ENCODE measurements at places on chromosomes 4 and X. TPM values are rescaled to one million over a fixed set of nuclear protein-coding genes. Genes with fewer than 3 reads are reported as not detected.
A peak's percentile ranks its signal among the peaks of the same experiment; 100 is the strongest.

GRCh38 chr4:42280327-42281095, 116.8 kb upstream of the SHISA3 start:
- no peaks in the 10 kb centered on the region for H3K36me3 ChIP-seq
- no peaks in the 10 kb centered on the region for H3K4me1 ChIP-seq
- no peak overlapping the region for H3K27ac ChIP-seq
- no peak for DNase-seq

DNA sequence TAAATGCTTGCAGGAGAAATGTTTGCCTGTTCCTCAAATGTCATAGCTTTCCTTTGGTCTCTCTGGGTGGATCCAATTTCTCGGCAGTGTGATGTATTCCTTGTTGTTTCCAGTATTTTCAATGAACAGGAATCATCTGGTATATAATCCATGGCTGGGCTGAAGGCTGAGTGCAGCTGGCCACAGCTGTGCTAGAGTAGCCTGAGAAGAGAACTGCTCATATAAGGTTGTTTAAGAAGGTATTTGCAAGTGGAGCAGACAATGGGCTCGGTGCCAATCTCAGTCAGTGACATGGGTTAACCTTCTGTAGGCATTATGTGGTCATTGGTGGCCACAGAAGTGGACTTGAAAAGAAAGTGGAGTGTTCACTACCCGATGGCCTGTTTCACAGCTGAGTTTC, 390.3 kb downstream of the SPRY1 start:
- H3K4me3 ChIP-seq, result no peak overlapping the region
- H3K4me1 ChIP-seq, result peaks cover 10% of the 10 kb centered on the region
- no peaks in the 10 kb centered on the region for H3K36me3 ChIP-seq
- H3K27ac ChIP-seq, result no peak overlapping the region
- no peak for DNase-seq

GPRASP1 gene
- total RNA-seq, result 12.8 TPM

OTUD6A gene
- not detected for total RNA-seq

- no peaks in the 10 kb centered on the region for H3K4me1 ChIP-seq
- H3K27ac ChIP-seq, result no peak overlapping the region
- DNase-seq, result no peak
- no peaks in the 10 kb centered on the region for H3K36me3 ChIP-seq
These were observed 407.3 kb downstream of the MAPK10 start for GRCh38 chr4:85952528-85952927.

DNA sequence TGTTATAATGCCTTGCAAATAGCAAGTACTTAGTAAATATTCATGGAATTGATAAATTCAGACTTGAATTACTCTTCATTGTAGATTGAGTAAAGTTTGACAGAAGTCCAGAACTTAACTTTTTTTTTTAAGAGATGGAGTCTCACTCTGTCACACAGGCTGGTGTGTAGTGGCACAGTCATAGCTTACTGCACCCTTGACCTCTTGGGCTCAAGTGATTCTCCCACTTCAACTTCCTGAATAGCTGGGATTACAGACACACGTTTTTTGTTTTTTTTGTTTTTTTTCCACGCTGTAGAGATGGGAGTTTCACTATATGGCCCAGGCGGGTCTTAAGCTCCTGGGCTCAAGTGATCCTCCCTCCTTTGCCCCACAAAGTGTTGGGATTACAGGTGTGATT, 32.1 kb downstream of the UBE2K start:
- no peak overlapping the region for H3K27ac ChIP-seq
- H3K4me3 ChIP-seq, result no peak overlapping the region
- DNase-seq, result no peak
- H3K4me1 ChIP-seq, result peaks cover 22% of the 10 kb centered on the region
- H3K27me3 ChIP-seq, result no peaks in the 10 kb centered on the region

DNA sequence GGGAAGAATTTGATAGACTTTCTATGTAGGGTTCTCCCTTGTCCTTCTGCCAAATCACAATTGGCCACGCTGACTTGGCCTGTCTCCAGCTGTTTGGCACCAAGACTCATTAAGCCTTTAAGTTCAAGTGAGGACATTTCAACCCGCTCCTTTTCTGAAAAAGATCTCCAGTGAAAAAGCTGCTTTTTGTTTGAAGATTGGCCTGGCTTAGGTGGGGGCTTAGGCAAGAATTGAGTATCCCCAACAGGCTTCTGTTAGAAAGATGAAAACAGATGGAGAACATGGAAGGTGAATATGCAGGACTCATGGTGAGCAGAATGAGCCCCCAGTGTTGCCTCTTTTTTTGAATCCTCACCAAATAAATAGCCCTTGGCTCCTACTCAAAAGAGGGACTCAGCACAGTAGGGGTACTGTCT, 28.5 kb upstream of the LIMCH1 start:
- no peaks in the 10 kb centered on the region for H3K4me1 ChIP-seq
- no peak overlapping the region for H3K27ac ChIP-seq
- H3K27me3 ChIP-seq, result no peaks in the 10 kb centered on the region
- no peak overlapping the region for H3K4me3 ChIP-seq
- no peaks in the 10 kb centered on the region for H3K36me3 ChIP-seq
- DNase-seq, result no peak

PALLD gene
- total RNA-seq, result 229 TPM

DNA sequence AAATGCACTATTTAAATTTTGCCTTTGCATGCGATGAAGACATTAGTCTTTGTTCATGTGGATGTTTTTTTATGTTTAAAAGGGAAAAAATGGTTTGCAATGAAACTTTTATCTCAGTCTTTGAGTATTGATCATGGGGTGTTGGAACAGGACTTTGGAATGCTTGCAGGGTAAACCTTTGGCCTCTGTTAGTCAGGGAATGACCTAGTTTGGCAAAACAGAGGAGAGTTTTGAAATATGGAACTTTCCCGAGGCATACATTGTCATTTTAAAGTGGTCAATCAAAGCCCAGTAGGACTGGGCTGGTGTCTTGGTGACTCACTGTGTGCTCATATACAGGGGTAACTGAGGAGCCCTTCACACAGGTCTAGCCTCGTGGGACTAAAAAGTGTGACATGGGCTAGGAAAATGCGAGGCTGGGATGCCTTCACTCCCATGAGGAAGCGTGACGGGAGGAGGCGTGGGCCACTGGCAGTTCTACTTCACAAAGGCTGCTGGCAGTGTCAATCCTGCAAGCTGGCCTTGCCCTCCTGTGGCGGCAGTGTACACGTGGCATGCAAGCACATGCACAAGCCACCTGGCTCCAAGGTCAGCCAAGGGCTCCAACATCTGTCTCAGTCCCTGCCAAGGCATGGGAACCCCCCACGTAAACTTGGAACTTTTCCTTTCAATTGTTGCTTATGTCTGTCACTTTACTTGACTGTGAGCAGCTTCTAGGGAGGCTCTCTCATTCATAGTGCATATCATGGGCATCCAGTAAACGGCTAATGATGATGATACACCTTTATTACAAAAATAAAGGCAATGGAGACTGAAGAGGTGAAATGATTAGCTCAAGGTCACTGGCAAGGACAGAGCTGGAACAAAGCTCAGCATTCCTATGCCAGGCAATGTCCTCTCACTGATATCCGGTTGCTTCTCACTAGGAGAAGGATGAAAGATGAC, 5.2 kb upstream of the F11 start:
- H3K36me3 ChIP-seq, result no peaks in the 10 kb centered on the region
- no peaks in the 10 kb centered on the region for H3K4me1 ChIP-seq
- H3K27me3 ChIP-seq, result no peaks in the 10 kb centered on the region
- H3K27ac ChIP-seq, result no peak overlapping the region

DNA sequence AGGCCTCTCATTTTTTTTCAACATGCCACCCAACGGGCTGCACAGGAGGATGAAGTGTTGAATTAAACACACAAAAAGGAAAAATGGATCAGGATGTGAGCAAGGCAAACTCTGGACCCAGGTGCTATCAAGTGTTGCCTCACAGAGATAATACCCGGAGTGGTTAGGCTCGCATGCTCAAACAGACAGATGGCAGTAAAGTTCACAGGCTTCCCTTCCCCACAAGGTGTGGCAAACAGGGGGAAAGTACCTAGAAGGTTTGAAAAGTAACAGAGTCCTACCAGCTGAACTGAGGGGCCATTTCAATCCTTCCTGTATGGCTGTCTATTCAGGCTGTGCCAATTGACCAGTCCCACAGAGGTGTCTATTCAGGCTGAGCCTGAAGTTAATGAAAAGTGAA, 123.9 kb upstream of the GC start:
- DNase-seq, result no peak
- no peak overlapping the region for H3K4me3 ChIP-seq
- no peaks in the 10 kb centered on the region for H3K4me1 ChIP-seq
- H3K27ac ChIP-seq, result no peak overlapping the region

GRCh38 chr4:139286186-139286698, 6.2 kb upstream of the MGARP start:
- H3K27ac ChIP-seq, result no peak overlapping the region
- H3K36me3 ChIP-seq, result peaks cover 33% of the 10 kb centered on the region
- H3K4me3 ChIP-seq, result no peak overlapping the region
- no peaks in the 10 kb centered on the region for H3K27me3 ChIP-seq

DNA sequence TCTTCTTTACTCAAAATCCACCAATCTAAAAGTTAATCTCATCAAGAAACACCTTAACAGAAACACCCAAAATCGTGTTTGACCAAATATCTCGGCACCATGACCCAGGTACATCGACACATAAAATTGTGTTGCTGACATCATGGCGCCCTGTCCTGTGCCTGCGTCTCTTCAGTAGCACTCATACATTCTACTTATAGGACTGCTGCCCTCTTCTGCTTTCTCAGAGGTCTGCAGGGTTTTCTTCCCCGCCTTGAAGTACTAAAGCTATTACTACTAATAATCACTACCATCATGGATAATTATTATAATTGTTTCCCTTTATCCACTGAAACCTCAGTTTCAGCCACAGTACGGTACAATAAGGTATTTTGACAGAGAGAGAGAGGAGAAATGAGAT, 1403.1 kb upstream of the TENM3 start:
- H3K27me3 ChIP-seq, result no peaks in the 10 kb centered on the region
- no peaks in the 10 kb centered on the region for H3K36me3 ChIP-seq
- H3K4me3 ChIP-seq, result no peak overlapping the region
- no peak overlapping the region for H3K27ac ChIP-seq
- no peaks in the 10 kb centered on the region for H3K4me1 ChIP-seq

DNA sequence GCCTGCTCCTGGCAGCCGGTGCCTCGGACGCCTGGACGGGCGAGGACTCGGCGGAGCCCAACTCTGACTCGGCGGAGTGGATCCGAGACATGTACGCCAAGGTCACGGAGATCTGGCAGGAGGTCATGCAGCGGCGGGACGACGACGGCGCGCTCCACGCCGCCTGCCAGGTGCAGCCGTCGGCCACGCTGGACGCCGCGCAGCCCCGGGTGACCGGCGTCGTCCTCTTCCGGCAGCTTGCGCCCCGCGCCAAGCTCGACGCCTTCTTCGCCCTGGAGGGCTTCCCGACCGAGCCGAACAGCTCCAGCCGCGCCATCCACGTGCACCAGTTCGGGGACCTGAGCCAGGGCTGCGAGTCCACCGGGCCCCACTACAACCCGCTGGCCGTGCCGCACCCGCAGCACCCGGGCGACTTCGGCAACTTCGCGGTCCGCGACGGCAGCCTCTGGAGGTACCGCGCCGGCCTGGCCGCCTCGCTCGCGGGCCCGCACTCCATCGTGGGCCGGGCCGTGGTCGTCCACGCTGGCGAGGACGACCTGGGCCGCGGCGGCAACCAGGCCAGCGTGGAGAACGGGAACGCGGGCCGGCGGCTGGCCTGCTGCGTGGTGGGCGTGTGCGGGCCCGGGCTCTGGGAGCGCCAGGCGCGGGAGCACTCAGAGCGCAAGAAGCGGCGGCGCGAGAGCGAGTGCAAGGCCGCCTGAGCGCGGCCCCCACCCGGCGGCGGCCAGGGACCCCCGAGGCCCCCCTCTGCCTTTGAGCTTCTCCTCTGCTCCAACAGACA, 4.4 kb downstream of the SOD3 start:
- H3K36me3 ChIP-seq, result no peaks in the 10 kb centered on the region
- H3K27me3 ChIP-seq, result no peaks in the 10 kb centered on the region
- peak overlapping the region; percentile 27 for H3K4me3 ChIP-seq
- peaks cover 44% of the 10 kb centered on the region for H3K4me1 ChIP-seq
- no peak for DNase-seq

DNA sequence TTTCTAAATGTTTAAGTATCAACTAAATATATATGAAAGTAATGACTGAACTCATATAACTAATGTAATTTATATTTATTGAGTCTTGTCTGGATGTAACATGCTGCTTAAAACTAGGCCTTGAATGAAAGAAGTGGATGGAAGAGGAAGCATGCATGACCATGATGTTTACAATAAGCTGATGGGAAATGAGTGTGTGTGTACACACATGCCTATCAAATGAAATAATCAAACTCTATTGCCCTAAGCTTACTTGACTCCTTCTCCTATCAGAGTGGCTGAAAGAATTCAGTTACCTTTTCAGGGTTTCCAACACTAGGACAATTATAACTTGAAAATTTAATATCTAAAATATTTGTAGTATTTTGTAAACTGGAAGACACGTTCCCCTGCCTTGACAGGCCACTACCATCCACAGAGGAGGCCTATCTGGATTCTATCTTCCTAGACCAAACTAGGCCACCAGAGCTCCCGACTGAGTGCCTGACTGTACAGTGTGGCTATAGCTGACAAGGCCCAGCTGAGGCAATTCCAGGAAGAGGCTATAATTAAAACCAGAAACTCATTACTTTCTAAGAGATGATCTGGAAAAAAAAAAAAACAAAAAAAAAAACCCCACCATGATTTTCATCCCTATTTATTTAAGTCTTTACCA, 7.6 kb downstream of the ARSJ start:
- no peaks in the 10 kb centered on the region for H3K36me3 ChIP-seq
- H3K4me3 ChIP-seq, result no peak overlapping the region
- no peak for DNase-seq
- peaks cover 12% of the 10 kb centered on the region for H3K4me1 ChIP-seq
- H3K27me3 ChIP-seq, result no peaks in the 10 kb centered on the region

- H3K4me1 ChIP-seq, result no peaks in the 10 kb centered on the region
- no peaks in the 10 kb centered on the region for H3K27me3 ChIP-seq
- no peak overlapping the region for H3K27ac ChIP-seq
- H3K36me3 ChIP-seq, result no peaks in the 10 kb centered on the region
These were observed 91.3 kb downstream of the NKX6-1 start for GRCh38 chr4:84407554-84408407.

HSFX3 gene
- total RNA-seq, result not detected

GRCh38 chr4:141702472-141703182, 66.2 kb downstream of the IL15 start:
- H3K4me3 ChIP-seq, result no peak overlapping the region
- no peak overlapping the region for H3K27ac ChIP-seq
- H3K36me3 ChIP-seq, result no peaks in the 10 kb centered on the region

DNA sequence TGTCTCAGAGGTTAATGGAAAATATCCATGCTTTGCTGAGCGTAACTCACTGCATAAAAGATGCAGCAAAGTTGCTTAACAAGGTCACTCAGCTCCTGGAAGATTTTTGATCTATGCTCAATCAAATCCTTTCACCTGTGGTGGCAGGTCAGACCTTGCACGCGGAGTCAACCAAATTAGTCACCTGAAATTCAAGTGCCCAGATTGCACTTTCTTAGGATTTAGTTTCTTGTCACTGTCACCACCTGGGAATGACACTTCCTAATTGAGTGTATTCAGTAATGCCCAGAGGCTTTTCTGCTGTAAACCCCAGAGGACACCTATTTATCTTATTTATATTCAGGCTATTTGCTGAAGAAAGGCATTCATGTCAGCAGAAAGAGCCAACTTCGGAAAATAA, 215.8 kb upstream of the SMIM31 start:
- H3K27me3 ChIP-seq, result no peaks in the 10 kb centered on the region
- peaks cover 30% of the 10 kb centered on the region for H3K4me1 ChIP-seq
- H3K4me3 ChIP-seq, result no peak overlapping the region
- H3K27ac ChIP-seq, result no peak overlapping the region

All from vagina (tissue), 2 donors.